WTC11 (cell line): ENCODE measurements at places on chromosomes 2 and 18. TPM values are rescaled to one million over a fixed set of nuclear protein-coding genes. Genes with fewer than 3 reads are reported as not detected.

DSG4 gene
- not detected in 3 replicates for total RNA-seq

DPP4 gene
- 2.7 to 3.6 TPM (median 2.7 TPM) in 3 replicates for total RNA-seq

BOLL gene
- 0.13 to 0.14 TPM in 2 of 3 replicates, not detected in the other for total RNA-seq

DNA sequence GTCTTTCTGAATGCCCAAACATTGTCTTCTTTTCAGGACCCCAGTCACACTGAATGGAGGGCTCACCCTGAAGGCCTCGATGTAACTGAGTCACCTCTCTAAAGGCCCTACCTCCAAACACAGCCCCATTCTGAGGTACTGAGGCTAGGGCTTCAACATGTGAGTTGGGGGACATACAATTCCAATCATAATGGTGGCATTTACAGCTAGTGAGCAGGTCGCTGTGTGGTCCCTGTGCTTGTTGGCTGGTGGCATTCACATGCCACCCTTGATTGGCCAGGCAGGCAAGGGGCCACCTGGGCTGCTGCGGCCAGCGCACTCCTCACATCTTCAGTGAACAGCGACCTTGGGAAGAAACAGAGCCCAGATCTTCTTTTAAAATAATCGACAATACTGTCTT lies 30.7 kb downstream of the AMER3 start:
- no peak for DNase-seq
- H3K27me3 ChIP-seq, result no peaks in the 10 kb centered on the region; the same call in 1 of the 2 replicates
- no peaks in the 10 kb centered on the region for H3K36me3 ChIP-seq
- H3K4me3 ChIP-seq, result no peak overlapping the region
- no peak overlapping the region for H3K27ac ChIP-seq

ANKRD29 gene
- 3.3 to 4.9 TPM (median 3.7 TPM) in 3 replicates for total RNA-seq

DNA sequence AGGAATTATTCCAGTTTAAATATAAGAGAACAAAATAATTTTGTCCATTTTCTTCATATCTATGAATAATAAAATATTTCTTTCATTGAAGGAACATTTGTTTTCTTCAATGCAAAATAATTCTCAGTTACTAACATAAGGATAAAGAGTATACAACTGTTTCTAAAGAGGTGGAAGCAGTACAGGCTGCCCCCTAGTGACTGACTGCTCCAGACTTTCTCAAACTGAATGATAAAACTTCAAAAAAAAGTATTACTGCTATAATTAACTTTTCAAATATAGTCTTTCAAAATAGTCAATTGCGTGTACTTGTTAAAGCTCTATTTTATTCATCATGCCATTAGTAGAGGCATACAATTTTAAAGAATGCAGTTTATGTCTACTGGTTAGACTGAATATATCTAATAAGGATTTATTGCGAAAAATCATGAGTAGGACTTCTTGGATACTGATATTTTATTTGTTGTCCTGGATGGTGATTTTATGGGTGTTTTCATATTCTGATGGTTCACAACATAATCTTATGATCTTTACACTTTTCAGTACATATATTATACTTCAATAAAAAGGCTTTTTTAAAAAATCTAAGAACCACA lies 100.1 kb downstream of the WDPCP start:
- H3K27ac ChIP-seq, result no peak overlapping the region
- H3K4me3 ChIP-seq, result no peak overlapping the region
- no peaks in the 10 kb centered on the region for H3K27me3 ChIP-seq
- no peaks in the 10 kb centered on the region for H3K36me3 ChIP-seq
- peaks cover 10% of the 10 kb centered on the region for H3K4me1 ChIP-seq
- no peak for DNase-seq

- no peaks in the 10 kb centered on the region for H3K36me3 ChIP-seq
- H3K27ac ChIP-seq, result no peak overlapping the region
- DNase-seq, result peak; percentile 44
- H3K4me3 ChIP-seq, result no peak overlapping the region
These were observed 84.1 kb upstream of the SLC66A3 start for GRCh38 chr2:11071211-11071610.

GRCh38 chr2:184463866-184464248 lies 134.5 kb upstream of the ZNF804A start:
- H3K27me3 ChIP-seq, result no peaks in the 10 kb centered on the region
- H3K4me3 ChIP-seq, result no peak overlapping the region
- no peaks in the 10 kb centered on the region for H3K4me1 ChIP-seq
- no peak for DNase-seq
- H3K36me3 ChIP-seq, result no peaks in the 10 kb centered on the region

PSD4 gene
- 1.5 to 2.7 TPM (median 2.3 TPM) in 3 replicates for total RNA-seq

TMEM37 gene
- 7.6 to 9.6 TPM (median 8.5 TPM) in 3 replicates for total RNA-seq

PPP1CB gene
- 122 to 133 TPM (median 124 TPM) in 3 replicates for total RNA-seq

CRYGD gene
- total RNA-seq, result 4.6 to 6.3 TPM (median 5.7 TPM) in 3 replicates

GRCh38 chr2:146678516-146678915 lies 1166.3 kb upstream of the ACVR2A start:
- peaks cover 24% of the 10 kb centered on the region for H3K4me1 ChIP-seq
- H3K27ac ChIP-seq, result no peak overlapping the region
- H3K27me3 ChIP-seq, result no peaks in the 10 kb centered on the region
- peaks cover 9% of the 10 kb centered on the region for H3K36me3 ChIP-seq

DNA sequence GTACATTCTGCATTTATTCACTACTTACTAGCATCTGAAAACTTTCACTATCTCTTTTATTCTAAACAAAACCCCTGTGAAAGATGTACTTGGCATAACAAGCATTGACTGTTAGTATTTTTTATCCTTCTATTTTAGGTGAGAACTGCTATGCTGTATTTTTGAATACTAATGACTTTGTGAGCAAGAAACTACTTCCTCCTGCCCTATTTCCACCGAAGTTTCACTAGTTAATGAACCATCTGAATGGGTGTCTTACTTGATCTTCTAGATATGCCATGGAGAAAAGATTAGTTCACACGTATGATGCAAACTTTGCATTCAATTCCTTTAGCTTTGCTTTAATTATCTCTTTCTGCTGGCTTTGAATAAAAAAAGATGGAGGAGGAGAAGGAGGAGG lies 68.1 kb downstream of the EPHA4 start:
- no peak for DNase-seq
- no peaks in the 10 kb centered on the region for H3K36me3 ChIP-seq
- H3K4me1 ChIP-seq, result peaks cover 23% of the 10 kb centered on the region
- H3K27ac ChIP-seq, result no peak overlapping the region

DNA sequence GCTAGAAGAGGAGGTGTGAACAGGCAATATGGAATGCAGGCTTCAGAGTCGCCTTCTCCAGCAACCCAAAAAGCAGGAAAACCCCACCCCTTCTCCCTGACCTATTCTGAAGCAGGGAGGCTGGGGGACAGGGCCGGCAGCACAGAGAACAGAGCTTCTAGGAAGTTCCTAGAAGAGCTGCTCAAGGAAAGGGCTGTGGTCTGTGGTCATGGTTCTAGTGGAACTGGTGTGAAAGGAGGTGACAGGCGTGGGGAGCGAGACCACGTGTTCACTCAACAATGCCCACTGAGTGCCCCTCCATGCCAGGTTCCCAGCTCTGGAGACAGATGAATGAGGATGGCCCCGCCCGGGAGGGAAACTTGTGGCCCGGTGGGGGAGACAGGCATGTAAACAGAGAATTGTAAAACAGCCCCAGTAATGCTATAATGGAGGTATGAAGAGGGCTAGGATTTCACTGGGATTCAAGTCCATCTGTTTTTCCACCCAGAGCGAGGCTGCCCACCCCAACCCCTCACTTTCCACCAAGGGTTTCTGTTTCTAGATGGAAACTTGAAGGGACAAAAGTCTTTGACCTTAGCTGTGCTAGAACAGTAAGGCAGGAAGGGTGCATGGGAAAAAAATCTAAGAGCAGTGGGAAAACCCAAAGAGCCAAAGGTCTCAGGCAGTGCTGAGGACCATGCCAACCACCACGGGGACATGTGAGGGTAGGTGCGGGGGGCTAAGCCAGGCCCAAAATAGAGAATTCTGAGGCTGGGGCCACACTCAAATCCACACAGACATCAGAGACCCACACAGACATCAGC lies 71.8 kb downstream of the TNS1 start:
- no peak for DNase-seq
- H3K4me1 ChIP-seq, result peaks cover 44% of the 10 kb centered on the region
- H3K4me3 ChIP-seq, result no peak overlapping the region
- no peaks in the 10 kb centered on the region for H3K27me3 ChIP-seq
- no peaks in the 10 kb centered on the region for H3K36me3 ChIP-seq

- DNase-seq, result no peak
- peaks cover 16% of the 10 kb centered on the region for H3K36me3 ChIP-seq
- no peaks in the 10 kb centered on the region for H3K27me3 ChIP-seq
- peak overlapping the region; percentile 48 for H3K27ac ChIP-seq
- H3K4me3 ChIP-seq, result no peak overlapping the region
These were observed 16.7 kb downstream of the TSN start for GRCh38 chr2:121771976-121772742.

RPRM gene
- 25.4 to 29.0 TPM (median 28.1 TPM) in 3 replicates for total RNA-seq

DNA sequence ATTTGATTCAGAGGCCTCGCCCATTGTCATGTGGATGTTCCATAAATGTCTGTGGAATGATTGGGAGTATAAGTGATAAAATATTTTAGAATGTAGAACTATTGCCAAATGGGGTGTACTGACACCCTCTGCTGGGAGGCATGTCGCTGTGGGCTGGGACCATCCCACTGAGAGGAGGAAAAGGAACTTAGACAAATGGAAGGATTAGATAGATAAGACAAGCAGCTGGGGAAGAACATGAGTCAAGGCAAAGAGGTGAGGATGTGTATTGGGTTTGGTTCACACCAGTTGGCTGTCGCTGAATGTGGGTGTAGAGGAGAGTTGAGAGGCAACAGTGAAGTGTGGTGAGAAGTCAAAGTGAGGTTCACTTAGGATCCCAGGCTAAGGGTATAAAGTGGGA lies 4.0 kb downstream of the C2orf74 start:
- H3K36me3 ChIP-seq, result peaks cover 18% of the 10 kb centered on the region
- no peak overlapping the region for H3K4me3 ChIP-seq
- H3K4me1 ChIP-seq, result no peaks in the 10 kb centered on the region
- no peak for DNase-seq

DNA sequence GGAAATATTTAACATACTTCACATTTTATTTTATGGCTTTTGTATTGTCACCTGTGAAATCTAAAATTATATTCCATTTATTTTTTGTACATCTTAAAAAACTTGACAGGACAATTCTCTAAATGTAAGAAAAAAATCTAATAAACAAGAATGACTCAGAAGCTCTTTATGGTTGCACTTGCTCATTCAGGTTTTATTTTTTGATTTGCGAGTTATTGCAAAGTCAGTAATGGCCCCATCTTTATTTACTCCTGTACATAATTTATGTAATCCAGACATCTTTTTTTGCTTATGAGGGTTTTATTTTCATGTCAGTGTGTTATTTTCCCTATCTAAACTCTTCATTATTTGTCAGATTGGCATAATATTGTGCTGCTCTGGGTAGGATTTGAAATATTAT lies 145.1 kb downstream of the MBD5 start:
- H3K27me3 ChIP-seq, result no peaks in the 10 kb centered on the region
- no peak overlapping the region for H3K27ac ChIP-seq
- no peak overlapping the region for H3K4me3 ChIP-seq
- H3K36me3 ChIP-seq, result no peaks in the 10 kb centered on the region

CLHC1 gene
- total RNA-seq, result 6.9 to 7.5 TPM (median 7.2 TPM) in 3 replicates

DQX1 gene
- 1.2 to 1.9 TPM (median 1.3 TPM) in 3 replicates for total RNA-seq

IL37 gene
- total RNA-seq, result 0.30 to 0.48 TPM in 2 of 3 replicates, not detected in the other
